Cardiac fibroblast (primary cell): ENCODE measurements at places on chromosomes 4 and X.

DNA sequence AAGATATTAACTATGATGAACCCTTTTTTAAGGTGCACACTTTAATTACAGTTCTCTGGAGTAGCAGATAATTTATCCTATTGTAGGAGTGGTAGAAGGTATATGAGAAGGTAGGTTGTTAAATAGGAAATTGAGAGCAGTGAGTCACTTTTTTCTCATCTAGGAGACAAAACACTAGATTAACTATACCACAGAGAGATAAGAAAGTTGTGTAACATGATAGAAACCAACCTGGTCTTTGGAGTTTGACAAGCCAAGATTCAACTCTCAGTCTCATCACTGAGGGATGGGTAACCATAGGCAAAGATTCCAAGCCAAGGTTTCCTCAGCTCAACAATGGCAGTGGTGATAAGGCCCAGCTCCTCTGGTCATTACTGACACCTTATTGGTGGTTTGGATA, 104.0 kb downstream of the MAD2L1 start:
- DNase-seq, result no peak

- DNase-seq, result no peak
These were observed 44.6 kb downstream of the IL13RA1 start for GRCh38 chrX:118772051-118772450.

GRCh38 chr4:188911707-188912106, 772.5 kb downstream of the TRIML1 start:
- DNase-seq, result no peak

GRCh38 chr4:173482330-173482931, 47.6 kb downstream of the HAND2 start:
- no peak for DNase-seq

DNA sequence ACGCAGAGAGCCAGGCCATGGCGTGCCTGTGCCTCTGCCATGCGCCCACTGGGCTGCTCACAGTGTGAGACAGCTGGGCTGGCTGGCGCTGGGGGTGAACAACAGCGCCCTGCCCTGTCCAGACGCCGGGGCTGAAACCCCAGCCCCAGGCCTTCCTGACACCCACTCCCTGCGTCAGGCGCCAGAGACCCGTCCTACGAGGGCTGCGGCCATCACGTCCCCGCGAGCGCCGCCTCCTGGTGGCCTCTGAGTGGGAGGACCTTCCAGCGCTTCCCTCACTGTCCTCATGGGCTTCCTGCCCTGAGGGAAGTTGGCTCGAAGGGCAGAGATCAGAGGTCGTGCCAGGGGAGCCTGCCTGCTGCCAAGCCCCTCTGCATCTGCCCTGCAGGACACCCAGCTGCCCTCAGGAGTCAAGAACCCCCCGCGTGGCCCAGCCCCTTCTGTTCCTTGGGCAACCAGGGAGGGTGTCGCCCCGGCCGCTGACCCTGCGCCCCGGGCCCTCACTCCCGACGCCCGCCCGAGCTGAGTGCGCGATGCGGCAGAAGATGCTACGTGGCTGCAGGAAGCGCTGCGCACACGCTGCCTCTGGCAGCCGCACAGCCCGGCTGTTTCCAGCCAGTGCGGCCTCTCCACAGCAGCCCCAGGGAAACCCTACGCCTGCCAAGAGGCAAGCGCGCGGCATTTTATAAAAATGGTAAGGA, 16.2 kb downstream of the NELFA start:
- DNase-seq, result no peak

DNA sequence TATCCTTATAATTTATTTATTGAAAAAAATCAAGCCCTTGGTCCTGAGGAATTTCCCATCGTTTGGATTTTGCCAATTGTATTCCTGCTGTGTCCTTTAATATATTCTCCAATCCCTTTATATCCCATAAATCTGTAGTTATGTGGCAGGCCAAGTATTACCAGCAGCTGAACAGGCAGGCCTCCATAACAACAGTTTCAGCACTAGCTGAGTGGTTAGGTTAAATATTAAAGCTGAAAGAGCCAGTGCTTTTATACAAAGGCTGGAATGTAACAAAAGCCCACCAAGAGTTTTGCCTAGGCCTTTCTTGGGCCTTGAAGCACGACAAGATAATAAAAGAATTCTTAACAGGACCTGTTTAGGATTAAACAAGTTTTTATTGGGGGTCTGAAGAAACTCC, 366.6 kb upstream of the GALNT7 start:
- no peak for DNase-seq

DNA sequence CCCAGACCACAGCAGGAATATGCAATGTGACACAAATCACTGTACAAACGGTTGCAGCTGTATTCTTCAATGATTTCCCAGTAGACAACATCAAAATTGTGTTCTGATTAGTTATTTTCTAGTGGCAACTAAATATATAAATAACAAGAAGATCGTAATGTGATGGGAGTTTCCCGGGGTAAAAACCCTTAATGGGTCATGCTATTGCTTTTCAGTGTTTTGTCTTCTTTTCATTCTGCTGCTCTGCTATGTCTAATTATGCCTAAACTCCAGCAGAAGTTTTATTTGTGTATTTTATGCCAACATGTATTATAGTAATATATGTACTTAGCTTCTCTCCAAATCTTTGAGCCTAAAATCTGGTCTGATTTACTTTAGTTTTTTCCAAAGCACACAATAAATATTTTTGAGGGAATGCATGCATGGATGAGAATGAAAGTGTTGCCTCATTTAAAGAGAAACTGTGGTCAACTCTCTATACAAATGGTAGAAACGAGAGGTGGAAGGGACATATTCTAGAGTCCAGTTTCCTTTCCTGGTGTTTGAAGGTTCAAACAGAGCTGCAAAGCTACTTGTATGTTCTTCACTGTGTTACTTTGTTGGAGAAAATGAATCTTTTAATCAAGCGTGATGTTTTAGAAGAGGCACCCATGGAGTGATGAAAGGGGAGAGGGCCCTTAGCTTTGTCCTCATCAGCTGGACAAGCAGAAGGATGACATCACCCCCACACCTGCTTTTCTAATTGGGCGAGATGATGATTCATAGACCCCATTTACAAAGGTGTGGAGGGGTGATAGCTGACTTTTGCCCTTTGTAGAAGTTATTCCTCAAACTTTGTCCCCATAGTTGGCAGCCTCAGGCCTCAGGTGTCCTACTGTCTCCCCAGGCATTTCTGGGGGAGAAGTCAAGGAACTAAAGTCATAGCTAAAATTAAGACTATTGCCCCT, 129.7 kb downstream of the FRAS1 start:
- DNase-seq, result no peak

GRCh38 chr4:30600246-30601017, 119.7 kb upstream of the PCDH7 start:
- peak; percentile 49 for DNase-seq

DNA sequence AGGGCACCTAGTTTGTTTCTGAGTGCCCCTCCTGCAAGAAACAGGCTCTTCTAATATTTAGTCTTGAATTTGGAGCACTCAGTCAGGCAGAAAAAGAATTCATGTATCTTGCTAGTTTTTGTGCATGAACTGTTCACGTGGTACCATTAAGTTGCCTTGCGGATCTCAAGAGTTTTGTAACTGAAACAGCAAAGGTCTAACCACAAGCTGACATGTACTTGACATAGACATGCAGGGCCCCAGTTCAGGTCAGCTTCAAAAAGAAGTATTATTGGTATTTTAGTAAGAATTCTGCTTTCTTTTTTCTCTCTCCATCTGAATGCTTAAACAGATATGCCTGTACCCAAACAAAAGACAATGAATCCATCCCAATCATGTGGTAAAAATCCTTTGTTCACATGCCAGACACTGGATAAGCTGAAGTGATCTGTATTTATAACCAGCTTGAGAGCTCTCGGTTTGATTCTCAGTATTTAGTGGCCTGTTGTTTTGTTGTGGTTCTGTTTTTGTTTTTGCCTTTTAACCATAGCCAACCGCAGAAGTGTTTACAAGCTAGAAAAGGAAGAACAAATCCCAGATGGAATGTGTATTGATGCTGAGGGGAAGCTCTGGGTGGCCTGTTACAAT, 13.0 kb downstream of the RGN start:
- DNase-seq, result no peak

GRCh38 chr4:78634011-78634664, 82.6 kb downstream of the ANXA3 start:
- DNase-seq, result no peak

DNA sequence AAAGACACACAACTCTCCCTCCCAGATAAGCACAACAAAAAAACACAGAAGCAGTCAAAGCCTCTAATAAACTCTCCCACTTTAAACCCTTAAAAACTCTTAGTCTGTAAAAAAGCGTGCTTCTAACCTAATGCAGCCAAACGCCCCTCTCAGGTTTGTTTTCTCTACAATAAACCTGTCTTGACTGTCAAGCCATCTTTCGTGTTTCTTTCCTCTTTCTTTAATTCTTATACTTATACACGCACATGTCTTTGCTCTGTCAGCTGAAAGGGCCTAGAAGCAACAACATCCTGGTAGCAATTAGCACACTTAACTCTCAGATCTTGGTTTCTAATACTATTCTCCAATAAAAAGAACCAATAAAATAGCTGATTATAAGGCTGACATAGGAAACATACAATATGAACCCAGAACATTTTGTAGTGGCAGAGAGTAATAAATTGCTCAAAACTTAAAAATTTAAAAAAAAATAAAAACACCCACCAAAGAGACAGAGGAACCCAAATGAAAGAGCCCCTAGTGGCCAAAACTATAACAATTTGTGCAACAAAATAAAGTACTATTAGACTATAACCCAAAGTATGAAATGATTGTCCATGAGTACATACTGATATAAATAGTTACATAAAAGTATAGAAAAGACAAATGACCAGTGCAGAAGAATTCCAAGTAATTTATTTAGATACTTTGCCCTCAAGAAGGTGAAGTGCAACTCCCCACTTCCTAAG, 440.4 kb upstream of the ADGRL3 start:
- DNase-seq, result no peak

DNA sequence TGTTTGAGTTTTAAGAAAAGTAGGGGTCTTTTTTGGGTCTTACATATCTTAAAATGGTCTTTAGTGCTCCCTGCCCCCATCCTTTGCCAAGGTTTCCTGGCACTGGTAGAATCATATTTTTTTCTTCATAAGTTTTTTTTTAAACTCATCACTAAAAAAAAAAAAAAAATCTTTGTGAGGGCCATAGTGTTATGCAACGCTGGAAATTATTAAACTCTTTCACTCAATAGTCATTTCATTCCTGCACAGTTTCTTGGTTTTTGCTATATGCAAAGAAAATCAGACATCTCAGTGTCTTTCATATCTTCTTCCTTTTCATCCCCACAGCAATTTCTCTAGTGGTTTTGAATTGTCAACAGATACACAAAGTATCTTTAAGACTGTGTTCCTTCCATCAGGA, 95.6 kb downstream of the TMA16 start:
- no peak for DNase-seq

DNA sequence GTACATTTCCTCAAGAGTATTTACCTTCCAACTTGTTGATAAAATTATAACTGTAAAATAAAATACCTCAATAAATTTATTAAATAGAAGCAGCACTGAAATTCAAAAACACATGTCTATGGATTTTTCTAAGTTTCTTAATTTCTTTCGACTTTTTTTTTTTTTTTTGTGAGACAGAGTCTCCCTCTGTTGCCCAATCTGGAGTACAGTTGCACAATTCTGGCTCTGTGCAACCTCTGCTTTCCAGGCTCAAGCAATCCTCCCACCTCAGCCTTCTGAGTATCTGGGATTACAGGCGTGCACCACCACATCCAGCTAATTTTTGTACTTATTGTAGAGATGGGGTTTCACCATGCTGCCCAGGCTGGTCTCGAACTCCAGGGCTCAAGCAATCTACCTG, 79.8 kb downstream of the IQCM start:
- peak; percentile 40 for DNase-seq

DNA sequence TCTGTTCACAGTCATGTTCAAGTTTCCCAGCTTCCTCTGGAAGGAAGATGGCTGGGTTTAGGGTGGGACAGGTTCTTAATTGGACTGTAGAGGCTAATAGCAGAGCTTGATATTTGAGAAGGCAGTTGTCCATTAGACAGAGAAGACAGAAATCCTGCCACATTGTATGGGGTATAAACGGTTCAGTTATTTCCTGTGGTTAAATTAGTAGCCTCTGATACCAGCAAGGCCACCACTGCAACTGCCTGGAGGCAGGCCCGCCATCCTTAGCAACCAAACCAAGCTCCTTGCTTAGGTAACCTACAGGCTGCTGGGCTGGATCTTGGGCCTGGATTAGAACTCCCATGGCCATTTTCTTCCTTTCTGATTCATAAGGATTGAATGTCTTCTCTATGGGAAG, 1367.0 kb downstream of the PCDH7 start:
- DNase-seq, result no peak

DNA sequence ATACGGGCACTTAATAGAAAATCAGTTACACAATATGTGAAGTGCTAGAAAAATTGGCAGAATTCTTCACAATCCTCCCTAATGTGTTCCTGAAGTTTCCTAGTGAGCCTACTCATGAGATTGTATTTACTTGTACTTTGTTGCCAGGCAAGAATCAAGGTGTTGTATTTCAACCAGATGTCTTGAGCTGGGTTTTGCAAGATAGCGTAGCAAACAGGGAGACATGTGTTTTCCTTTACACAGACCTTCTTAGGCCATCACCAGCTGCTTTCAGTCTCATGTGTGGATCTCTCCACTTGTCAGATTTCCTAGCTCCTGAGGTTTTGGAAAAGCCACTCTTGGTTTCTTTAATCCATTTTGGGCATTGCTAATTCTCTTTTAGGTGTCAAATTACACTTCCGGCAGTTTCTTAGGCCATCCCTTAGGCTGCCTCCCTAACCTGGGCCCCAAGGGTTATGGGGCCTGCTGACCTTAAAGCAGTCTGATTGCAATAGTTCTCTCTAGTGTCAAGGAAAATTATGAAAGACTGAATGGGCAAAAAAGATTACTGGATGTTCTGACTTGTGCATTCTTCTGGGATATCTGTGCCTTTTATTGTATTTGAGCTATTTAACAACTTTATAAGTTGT, 12.2 kb upstream of the EDA start:
- no peak for DNase-seq

- peak; percentile 42 for DNase-seq
These were observed 39.4 kb downstream of the MGST2 start for GRCh38 chr4:139704915-139705485.

DNA sequence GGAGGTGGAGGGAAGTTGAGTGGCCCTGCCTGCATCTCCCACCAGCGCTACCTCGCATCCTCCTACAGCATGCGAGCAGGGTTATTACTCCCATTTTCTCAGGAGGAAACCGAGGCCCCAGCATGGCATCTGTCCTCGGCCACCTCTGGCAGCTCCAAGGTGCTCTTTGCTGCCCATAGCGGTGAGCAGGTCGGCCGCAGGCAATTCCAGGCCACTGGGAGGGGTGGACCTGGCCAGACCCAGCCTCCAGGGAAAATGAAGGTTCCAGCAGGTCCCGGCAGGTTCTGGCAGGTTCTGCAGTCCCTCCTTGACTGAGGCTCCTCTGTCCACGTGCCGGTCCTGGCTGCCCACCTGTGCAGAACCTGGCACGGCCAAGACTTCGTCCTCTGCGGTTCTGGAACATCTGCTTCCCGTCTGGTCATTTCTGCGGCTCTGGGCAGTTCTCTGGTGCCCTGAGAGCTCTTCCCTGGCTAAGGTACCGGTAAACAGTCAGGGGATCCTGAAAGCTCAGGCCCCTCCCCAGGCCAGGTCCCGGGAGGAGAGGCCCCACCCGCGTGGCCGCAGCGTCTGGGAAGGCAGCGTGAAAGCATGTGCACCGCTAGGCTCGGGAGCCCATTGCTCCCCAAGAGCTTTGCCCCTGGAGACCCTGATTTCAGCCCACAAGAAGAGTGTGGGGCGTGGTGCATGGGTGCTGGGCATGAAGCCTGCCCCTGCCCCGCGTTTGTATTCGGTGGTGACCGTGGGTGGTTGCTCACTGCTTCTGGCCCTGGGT, 112.0 kb upstream of the ADRA2C start:
- no peak for DNase-seq
